ENCODE measurements at places on chromosomes 2 and 18.

- DNase-seq, result no peak
These were observed 445.0 kb downstream of the XIRP2 start for GRCh38 chr2:167333245-167333644.

- no peak for DNase-seq
These were observed 53.1 kb downstream of the KCTD1 start for GRCh38 chr18:26495287-26495686.

DNA sequence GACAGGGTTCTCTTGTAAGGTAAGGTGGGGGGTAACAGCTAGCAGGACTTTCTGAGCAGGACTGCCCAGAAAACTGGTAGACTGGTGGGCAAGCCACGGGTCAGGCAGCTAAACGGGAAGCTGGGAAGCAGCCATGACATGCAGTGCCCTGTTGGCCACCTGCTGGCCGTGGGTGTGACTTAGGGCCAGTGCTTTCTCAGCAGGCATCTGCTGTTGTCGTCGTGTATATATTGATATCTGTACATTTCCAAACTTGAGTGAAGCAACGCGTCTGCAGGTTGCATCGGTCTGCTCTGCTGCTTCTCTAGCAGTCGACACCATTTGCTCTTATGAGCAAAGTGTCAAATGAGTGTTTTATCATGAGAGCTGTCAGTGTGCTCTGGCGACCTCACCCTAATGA lies 31.0 kb downstream of the COA5 start:
- no peak for DNase-seq

- DNase-seq, result no peak
These were observed 348.1 kb downstream of the RNF144A start for GRCh38 chr2:7265286-7265685.

DNA sequence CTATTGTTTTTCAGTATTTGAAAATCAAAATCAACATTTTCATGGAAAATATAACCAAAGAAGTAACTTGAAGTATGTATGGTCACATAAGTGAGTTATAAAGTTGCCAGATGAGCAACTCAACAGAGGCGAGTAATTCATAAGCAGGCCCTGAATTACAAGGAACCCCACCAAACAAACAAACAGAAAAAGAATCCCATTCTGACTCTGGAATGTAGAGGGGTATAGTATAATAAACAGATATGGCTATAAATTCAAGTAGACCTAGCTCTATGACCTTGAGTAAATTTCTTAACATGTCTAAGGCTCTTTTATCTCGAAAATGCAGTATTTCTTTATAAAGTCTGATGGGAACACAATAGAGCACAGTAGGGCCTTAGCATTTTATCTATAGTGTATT lies 4.7 kb upstream of the CDH2 start:
- DNase-seq, result no peak

GRCh38 chr2:118932949-118933348 lies 9.0 kb upstream of the MARCO start:
- no peak for DNase-seq

DNA sequence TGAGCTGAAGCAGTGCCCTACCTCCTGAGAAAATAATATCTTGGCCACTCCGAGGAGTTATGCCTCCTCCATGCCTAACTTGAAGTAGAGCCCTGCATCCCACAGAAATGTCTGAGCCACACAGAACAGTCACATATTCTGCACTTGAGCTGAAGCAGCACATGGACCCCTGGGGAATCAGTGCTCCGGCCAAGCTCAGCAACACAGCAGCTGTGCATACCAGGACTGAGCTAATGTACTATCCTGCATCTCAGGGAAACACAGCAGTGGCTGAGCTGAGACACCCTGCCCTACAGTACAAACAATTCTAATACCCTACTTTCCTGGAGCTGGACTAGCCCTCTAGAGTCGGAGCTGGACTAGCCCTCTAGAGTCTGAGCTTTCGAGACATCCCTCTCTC lies 166.9 kb downstream of the ZNF516 start:
- DNase-seq, result no peak

DNA sequence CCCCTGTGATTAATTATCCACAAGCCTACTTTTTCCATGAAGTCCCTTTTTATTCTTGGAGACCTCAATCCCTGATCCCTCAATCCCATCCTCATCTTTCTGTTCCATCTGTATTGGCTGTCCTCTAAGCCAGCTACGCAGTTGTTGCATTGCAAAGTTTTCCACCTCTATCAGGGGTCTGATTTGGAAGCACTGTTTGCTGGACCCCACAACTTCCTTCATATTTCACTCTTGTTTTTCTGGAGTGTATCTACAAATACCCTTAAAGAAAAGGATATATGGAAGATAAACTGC lies 22.4 kb downstream of the FN1 start:
- no peak for DNase-seq

DNA sequence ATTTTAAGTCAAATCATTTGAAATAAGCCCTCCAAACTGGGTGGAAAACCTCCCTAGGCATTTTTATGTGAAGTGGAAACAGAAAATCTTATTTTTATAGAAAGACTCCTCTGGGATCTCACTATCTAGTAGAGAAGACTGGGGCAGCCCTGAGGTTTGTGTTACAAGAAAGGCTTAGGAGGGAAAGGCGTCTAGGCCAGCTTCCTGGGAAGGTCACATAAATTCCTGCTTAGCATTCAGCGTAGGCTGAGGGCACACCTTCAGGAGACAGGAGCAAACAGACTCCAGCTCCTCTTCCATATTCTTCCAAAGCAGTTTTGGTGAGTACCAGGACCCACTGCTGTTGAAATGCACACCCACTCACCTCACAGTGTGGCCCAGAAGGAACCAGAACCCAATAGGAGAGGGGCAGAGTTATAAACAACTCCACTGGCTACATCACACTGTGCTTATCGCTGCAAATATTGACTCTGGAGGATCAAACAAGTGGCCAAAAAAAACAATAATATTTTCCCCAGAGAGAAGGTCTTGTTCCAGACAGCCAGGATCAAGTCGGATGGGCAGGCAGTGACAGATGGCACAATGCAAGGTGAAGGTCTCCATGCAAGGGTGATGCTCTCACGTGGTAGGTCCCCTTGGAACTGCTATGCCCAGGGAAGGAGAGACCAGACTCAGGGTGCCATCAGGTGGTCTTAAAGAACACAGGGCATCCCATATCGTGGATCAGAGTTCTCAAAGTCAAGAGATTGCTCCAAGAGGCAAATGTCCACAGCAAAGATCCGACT lies 17.7 kb upstream of the IGFBP2 start:
- no peak for DNase-seq

DNA sequence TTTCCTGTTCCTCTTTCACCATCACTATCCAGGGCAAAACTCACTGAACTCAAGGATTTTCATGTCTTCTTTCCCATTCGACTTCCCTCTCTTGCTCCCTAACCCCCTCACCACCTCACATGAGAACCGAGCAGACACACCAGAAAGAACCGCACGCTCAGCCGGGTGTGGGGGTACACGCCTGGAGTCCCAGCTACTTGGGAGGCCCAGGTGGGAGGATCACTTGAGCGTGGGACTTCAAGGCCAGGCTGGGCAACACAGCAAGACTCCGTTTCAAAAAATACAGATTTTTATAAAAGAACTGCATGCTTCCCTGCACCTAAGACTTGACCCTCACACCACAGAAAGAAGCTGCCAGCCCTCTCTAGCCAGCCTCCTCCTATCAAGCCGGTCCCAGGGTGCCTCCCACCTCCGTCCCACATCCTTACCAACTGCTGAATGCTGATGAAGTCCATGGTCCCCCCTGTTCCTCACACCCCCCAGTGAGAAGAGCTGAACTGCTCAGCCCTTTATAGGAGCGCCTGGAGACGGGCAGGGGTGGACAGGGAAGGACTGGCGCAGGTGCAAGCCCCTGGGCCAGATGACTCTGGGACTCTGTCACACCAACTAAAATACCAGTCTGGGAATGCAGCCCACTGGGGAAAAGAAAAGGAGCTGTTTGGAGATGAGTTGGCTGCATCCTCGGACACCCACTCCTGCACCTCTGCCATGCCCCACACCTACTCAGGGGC lies at the start of gene ANKRD23:
TSS of gene ANKRD23 (minus strand) at position 484 of the 731 bp plus-strand sequence. CDS start at position 455, 29 bp downstream.
- no peak for DNase-seq
